ENCODE measurements at places on chromosomes 4 and X. TPM values are rescaled to one million over a fixed set of nuclear protein-coding genes. Genes with fewer than 3 reads are reported as not detected.

- peak; percentile 28 for DNase-seq
Measured at GRCh38 chr4:73741031-73741749, 821 bp downstream of the CXCL8 start.

DNA sequence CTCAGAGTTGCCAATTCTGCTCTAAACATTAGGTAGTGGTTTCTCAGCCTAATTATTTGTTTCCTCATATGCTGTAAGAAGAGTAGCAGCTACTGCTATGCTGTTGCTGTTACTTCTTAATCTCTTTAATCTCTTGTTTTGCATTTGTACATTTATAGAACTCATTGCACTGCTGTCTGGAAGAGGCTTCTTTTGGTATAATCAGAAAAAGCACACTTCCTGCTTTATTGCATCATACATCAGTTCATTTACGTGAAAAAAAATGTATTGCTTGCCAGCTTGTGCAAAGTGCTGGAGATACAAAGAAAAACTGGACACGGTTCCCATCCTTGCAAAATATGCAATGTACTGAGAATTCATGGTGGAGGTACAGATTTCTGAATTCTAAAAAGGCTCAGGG, 332.0 kb downstream of the GRXCR1 start:
- no peak for DNase-seq

- DNase-seq = no peak
Measured at GRCh38 chr4:181687116-181687515, 556.1 kb upstream of the TENM3 start.

GRCh38 chr4:124322234-124323065, 390.1 kb downstream of the ANKRD50 start:
- DNase-seq = peak; percentile 40

DNA sequence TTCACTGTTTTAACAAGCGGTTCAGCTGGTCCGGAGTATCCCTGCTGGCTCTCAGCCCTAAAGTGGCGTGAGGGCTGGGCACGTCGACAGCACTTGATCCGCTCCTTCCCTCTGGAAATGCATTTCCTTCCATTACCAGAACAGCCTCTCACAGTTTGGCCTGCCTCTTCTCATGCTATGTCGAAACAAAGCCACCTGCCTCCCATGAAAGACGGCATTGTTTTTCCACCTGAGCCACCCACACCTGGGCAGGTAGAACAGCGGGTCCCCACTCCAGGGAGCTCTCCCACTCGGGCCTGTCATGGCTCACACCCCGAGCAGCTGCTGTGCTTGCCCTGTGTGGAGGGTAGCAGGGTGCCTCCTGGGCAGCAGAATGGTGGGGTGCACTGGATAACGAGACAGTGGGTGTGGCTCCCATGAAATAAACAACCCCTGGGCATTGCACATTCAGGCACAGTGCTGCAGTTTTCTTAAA, 86.2 kb downstream of the FHDC1 start:
- peak; percentile 21 for DNase-seq

GRCh38 chrX:79618280-79618679, 251.1 kb upstream of the ITM2A start:
- DNase-seq = no peak

GRCh38 chr4:148216866-148217814, 225.1 kb downstream of the NR3C2 start:
- DNase-seq = no peak

DNA sequence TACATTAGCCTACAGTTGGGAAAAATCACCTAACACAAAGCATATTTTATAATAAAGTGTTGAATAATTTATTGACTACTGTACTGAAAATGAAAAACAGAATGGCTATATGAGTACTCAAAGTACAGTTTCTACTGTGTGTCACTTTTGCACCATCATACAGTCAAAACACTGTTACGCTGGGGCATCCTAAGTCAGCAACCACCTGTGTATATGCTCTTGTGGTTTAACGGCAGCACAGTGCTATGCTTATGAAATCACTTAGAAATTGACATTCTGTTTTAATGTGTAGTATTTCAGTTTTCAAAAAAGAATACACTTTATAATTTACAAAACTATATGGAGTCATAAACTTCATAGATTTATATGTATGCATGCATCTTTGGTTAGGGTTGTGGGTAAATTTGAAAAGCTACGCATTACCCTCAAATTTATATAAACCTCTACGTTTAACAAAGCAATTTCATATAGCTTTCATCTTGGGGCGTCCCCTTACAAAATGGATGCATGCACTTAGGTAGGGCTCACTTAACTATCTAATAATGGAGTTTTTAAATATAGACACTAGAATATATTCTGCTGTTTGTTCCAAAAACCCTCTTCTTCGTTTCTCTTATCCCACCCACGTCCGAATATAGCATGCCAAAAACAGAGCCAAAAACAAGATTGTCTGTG, 690 bp upstream of the NEIL3 start:
- no peak for DNase-seq

DNA sequence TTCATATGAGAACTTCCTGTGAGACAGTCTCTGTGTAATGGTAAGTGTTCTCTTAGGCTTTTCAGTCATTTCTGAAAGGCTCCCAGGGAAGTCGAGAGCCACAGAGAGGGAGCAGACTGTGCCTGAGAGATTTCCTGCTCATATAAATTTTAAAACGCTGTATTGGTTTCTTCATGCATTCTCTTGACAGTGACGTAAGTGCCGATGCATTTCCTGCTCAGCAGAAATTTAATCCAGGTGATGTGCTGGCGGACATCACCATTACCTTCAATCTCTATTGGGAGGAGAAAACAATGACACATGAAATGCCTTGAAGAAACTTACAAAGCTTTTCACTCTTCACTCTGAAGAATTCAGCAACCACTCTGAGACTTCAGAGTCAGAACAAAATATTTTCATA, 383.6 kb downstream of the BMPR1B start:
- peak; percentile 62 for DNase-seq

GRCh38 chr4:22941688-22942375, 249.1 kb downstream of the GBA3 start:
- DNase-seq = peak; percentile 7

GRCh38 chr4:121049072-121049599, 23.2 kb downstream of the NDNF start:
- no peak for DNase-seq

- DNase-seq = peak; percentile 45
Measured at GRCh38 chr4:65670331-65671031, at the start of gene EPHA5. EPHA5 (minus strand) TSS chr4:65670489; CDS start chr4:65669742, 747 bp downstream.

GRCh38 chr4:54085284-54085683, 14.7 kb upstream of the GSX2 start:
- DNase-seq = peak; percentile 97

DNA sequence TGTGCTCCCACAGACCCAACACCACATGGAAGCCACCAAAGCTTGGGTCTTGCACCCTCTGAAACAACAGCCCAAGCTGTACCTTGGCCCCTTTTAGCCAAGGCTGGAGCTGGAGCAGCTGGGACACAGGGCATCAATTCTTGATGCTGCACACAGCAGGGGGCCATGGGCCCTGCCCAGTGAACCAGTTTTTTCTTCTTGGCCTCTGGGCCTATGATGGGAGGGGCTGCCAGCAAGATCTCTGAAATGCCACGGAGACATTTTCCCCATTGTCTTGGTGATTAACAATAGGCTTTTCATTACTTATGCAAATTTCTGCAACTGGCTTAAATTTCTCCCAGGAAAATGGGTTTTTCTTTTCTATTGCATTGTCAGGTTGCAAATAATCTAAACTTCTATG, 49.0 kb downstream of the SPANXA2 start:
- DNase-seq = no peak

DNA sequence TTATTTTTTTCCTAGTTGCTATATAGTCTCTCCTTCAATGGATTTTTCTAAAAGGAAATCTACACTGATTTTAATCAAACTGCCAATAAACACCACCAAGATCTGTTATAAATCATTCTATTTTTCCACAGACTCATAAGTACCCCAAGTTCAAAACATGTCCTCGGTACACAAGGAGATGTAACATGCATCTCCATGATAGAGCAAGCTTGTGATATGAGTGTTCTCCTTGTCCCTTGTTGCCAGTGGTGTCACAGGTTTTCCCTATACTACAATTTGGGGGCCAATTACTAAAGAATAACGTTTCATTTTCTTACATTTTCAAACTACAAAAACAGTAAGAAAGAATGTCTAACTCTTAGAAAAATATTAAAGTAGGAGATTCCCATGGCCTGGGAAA, 491 bp downstream of the ARHGEF6 start:
- DNase-seq = no peak

DNA sequence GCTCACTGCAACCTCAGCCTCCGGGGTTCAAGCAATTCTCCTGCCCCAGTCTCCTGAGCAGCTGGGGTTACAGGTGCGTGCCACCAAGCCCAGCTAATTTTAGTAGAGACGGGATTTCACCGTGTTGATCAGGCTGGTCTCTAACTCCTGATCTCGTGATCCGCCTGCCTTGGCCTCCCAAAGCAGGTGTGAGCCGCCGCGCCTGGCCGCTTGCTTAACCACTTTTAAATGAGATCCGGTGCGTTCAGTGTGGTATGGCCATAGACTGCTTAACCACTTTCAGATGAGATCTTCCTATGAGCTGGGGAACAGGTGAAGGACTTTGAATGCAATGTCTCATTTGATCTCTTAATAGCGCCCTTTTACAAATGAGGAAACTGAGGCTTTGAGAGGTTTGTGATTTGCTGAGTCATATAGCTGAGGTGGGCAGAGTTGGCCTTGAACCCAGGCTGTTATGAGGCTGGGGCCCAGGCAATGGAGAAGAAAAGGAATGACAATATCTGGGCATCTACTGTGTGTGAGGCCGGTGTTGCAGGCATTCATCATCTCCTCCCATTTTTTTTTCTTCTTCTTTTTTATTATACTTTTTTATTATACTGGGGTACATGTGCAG, 41.9 kb upstream of the NSG1 start:
- DNase-seq = no peak

DNA sequence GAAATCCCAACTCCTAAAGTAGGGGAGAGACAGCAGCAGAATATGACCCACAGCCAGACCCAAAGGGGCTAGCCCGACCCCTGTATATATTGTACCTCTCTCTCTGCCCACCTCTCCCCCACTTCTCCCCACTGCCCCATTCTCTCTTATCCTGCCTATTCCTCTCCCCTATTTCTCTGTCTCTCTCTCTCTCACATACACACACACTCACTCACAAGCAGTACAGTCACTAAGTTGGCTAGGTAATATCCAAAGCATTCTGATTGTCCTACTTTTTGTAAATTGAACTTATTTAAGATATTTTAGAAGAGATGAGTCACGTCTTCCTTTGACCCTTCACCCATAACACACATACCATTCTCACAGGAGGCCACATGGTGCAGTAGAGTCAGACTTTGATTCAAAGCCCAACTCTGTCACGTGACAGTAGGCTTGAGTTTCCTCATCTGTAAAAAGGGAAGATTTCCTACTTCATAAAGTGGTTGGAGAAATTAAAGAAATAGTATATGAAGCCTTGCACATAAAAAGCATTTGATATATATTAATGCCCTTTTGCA, 29.5 kb downstream of the SRPX2 start:
- peak; percentile 15 for DNase-seq

DNA sequence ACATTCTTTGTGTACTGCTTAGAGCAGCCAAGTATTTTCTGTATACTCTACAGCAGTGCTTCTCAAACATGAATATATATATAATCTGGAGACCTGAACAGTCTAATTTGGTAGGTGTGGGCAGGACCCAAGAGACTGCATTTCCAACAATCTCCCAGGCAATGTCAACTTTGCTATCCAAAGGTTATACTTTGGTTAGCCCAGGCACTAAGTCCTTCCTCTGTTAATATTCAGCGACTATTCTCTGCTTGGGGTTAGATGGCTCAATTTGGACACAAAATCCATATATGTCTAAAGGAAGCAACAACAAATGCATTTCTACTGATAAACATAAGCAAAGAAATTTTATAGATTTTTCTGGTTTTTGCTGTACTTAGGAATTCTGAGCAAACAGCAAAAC, 480.0 kb upstream of the RPS6KA3 start:
- DNase-seq = no peak

- no peak for DNase-seq
Measured at GRCh38 chrX:40172401-40173142, 74.8 kb upstream of the BCOR start.

DNA sequence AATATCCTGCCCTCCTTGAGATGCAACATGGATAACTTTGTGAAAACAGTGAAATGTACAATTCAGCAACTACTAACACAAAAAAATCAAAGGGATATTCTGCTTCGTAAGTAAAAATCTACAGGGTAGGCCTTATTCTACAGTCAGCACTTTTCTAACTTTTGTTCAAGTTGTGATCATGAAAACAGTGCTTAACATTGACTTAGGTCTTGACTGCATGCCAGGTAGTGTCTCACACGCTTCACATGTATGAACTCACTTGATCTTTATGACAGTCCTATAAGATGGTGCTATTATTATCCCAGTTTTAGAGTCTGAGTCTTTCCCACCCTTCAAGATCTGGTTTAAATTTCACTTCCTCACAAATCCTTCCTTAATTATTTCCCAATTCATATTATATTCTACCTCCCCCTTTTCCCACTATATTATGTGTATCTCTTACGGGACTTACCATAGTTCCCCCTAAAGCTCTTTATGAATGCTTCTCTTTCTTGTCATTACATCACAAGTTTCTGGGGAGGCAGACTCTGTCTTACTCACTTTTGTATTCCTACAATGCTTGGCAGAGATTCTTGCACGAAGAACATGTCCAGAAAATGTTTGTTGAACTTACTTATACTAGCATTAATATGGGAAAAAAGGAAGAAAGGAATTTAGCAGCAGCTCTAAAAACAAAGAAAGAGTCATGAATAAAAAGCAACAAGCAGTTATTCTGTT, 179.8 kb downstream of the SCFD2 start:
- DNase-seq = no peak

- DNase-seq = peak; percentile 39
Measured at GRCh38 chr4:121977251-121978171, 25.7 kb upstream of the TRPC3 start.

DNA sequence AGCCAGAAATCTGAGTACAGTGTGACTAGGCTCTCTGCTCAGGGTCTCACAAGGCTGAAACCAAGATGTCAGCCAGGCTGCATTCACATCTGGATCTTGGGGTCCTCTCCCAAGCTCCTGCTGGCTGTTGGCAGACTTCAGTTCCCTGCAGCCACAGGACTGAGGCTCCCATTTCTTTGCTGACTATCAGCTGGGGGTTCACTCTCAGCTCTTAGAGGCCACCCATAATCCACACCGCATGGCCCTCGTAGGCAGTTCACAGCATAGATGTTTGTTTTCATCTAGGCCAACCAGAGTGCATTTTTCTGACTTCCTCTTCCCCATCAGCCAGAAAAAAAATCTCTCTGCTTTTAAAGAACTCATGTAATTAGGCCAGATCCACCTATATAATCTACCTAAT, 8.2 kb upstream of the WDR44 start:
- no peak for DNase-seq

COL4A5 gene
- 63.1 TPM for total RNA-seq

RPL34 gene
- 808 TPM for total RNA-seq

ALAS2 gene
- total RNA-seq = not detected

ARHGEF6 gene
- 0.77 TPM for total RNA-seq

ATOH1 gene
- total RNA-seq = not detected

CT45A3 gene
- not detected for total RNA-seq

MGARP gene
- 0.13 TPM for total RNA-seq

OPHN1 gene
- 3.2 TPM for total RNA-seq

PAGE2 gene
- not detected for total RNA-seq

CYBB gene
- not detected for total RNA-seq

GAGE13 gene
- not detected for total RNA-seq

RHOH gene
- total RNA-seq = 0.53 TPM

SPATA18 gene
- total RNA-seq = 11.8 TPM

PDLIM3 gene
- 1.6 TPM for total RNA-seq

SORCS2 gene
- total RNA-seq = under 0.01 TPM

ZNF157 gene
- not detected for total RNA-seq

Measured in bronchial epithelial cell (primary cell).